ENCODE measurements at places on chromosomes 16 and 17. TPM values are rescaled to one million over a fixed set of nuclear protein-coding genes. Genes with fewer than 3 reads are reported as not detected.
A peak's percentile ranks its signal among the peaks of the same experiment; 100 is the strongest.

NTN1 gene
- total RNA-seq = 15.8 TPM

CPHXL2 gene
- total RNA-seq = not detected

BRD7 gene
- 50.9 TPM for total RNA-seq

SPHK1 gene
- total RNA-seq = 19.3 TPM

SLC9A5 gene
- not detected for total RNA-seq

DNA sequence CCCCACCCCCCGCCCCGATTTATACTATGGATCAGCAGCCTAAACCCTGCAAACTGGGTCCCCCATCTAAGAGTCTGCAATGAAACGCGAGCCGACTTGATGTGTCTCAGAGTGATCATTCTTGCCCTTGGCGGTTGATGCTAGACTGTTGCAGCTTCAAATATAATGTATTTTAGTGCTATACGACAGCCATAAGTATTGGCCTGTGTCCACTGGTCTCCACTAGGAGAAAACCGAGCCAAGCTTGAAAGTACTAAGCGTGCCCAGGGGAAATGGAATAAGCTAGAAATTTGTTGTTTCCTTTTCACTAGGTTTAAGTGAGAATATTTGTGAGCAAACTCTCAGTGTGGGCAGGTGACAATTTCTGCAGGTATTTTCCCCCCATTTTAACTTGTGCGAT is 711.2 kb downstream of the MAF start:
- no peaks in the 10 kb centered on the region for H3K36me3 ChIP-seq
- no peaks in the 10 kb centered on the region for H3K4me1 ChIP-seq
- H3K4me3 ChIP-seq = no peak overlapping the region
- no peak overlapping the region for H3K27ac ChIP-seq

- peaks cover 30% of the 10 kb centered on the region for H3K4me1 ChIP-seq
- H3K36me3 ChIP-seq = no peaks in the 10 kb centered on the region
Measured at GRCh38 chr17:1643293-1643998, 2.1 kb downstream of the SCARF1 start.

- no peaks in the 10 kb centered on the region for H3K27me3 ChIP-seq
- no peak for DNase-seq
- H3K4me3 ChIP-seq = no peak overlapping the region
- no peaks in the 10 kb centered on the region for H3K4me1 ChIP-seq
Measured at GRCh38 chr16:84907575-84907974, 87.8 kb downstream of the CRISPLD2 start.

DNA sequence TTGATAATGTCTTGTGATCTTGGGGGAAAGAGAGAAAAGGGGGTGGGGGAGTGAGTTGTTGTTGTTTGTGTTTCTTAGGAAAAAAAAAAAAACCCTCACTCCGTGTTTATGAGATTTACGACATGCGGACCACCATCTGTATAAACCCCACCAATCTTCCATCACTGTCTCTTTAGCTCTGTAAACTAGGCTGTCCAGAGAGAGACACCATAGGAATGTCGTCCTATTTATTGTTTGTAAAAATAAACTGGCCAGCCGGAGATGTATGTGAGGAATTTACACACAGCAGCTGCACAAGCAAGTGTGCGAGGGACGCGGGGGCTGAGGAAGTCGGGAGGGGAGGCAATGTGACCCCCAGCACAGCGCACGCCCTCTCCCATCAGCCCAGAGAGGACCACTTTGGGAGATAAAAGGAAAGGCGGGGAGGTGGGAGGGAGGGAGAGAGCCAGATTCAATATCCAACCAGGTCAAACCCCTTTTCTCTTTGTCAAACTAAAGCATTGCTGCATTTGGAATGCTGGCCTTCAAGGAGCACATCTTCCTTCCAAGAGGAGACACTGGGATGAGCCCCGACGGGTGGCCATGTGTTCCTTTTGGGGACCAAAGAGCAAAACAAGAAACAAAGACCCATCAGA is 136.2 kb upstream of the SALL1 start:
- no peak overlapping the region for H3K27ac ChIP-seq
- no peak overlapping the region for H3K4me3 ChIP-seq
- H3K4me1 ChIP-seq = no peaks in the 10 kb centered on the region
- H3K36me3 ChIP-seq = no peaks in the 10 kb centered on the region
- DNase-seq = no peak

DNA sequence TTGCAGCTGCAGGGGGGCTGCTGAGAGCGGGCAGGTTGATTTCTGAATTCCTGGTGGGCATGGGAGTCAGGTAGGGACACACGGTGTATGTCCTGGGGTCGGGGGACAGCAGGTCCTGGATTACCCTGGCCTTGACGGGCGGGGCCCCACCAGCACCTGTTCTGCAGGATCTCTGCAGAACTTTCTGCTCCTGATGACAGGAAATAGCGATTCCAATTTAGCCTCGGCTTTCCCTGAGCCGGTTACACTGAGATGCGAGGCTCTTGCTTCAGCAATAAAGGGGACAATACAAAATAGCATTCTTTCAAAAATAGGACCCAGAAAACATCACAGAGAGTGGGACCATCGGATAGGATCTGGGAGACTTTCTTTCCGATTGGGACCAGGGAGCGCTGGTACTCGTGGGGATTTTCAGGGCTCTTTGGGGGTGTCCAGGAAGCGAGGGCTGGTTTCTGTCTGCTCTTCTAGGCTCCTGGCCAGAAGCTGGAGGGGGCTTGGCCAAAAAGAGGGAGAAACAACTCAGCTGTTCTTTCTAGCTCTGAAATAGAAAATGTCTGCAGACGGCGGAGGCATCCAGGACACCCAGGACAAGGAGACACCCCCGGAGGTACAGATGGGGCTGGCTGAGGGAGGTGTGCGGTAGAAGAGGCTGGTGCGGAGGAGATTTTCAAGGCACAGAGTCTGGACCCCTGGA is 642 bp downstream of the ZNF205 start:
- peak overlapping the region; percentile 77 for H3K4me3 ChIP-seq
- peak overlapping the region; percentile 86 for H3K27ac ChIP-seq
- H3K36me3 ChIP-seq = peaks cover 18% of the 10 kb centered on the region
- H3K27me3 ChIP-seq = no peaks in the 10 kb centered on the region
- DNase-seq = no peak

GRCh38 chr17:14845591-14846281 is 419.4 kb downstream of the PMP22 start:
- no peaks in the 10 kb centered on the region for H3K36me3 ChIP-seq
- no peak for DNase-seq
- no peaks in the 10 kb centered on the region for H3K4me1 ChIP-seq
- no peak overlapping the region for H3K4me3 ChIP-seq
- H3K27me3 ChIP-seq = no peaks in the 10 kb centered on the region

- DNase-seq = no peak
- H3K27me3 ChIP-seq = no peaks in the 10 kb centered on the region
- H3K27ac ChIP-seq = peak overlapping the region; percentile 89
- H3K36me3 ChIP-seq = no peaks in the 10 kb centered on the region
Measured at GRCh38 chr17:58330538-58330996, 2.0 kb upstream of the TSPOAP1 start.

DNA sequence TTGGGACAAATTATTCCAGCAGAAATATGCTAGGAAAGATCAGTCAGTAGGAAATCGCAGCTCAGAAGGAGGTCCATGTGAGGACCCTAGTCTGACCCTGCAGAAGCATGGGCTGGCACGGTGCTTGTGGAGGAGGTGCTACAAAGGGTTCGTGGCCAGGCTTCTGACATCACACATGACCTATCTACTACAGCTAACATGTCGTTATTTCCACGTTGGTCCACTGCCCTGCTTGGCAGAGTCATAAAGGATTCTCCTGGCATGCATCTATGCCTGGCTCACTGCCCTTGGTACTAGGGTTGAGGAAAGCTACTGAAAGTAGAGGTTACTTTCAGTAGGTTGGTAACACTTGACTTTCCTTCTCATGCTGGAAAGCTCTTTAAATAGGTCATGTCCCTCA is 118.1 kb upstream of the SHISA6 start:
- H3K27me3 ChIP-seq = no peaks in the 10 kb centered on the region
- H3K36me3 ChIP-seq = no peaks in the 10 kb centered on the region
- H3K4me3 ChIP-seq = no peak overlapping the region
- no peak overlapping the region for H3K27ac ChIP-seq

DNA sequence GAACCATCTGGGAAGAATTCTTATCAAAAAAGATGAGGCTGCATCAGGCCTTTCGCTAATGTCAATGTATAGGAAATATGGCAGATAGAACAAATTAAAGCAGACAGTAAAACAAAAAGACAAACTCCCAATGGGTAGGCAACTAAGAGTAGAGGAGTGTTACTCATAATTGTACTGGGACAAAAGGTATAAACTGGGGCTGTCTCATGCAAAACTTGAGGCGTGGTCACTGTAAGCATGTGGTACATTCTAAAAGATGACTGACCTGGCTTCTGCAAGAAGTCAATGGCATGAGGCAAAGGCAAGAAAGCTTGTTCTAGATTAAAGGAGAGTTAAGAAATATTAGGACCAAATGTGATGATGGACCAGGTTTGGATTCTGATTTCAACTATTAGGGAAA is 26.7 kb downstream of the SMIM36 start:
- no peak for DNase-seq
- H3K36me3 ChIP-seq = no peaks in the 10 kb centered on the region
- H3K27ac ChIP-seq = no peak overlapping the region
- no peaks in the 10 kb centered on the region for H3K4me1 ChIP-seq
- H3K4me3 ChIP-seq = no peak overlapping the region

Data from esophagus squamous epithelium (tissue), 5 donors.